Nucleus accumbens (tissue), 56 donors: ENCODE measurements at places on chromosomes 5 and 9.

GRCh38 chr9:123445981-123446610 is 90.1 kb downstream of the CRB2 start:
- DNase-seq: no peak

- DNase-seq: no peak
These were observed 4.3 kb upstream of the TCOF1 start for GRCh38 chr5:150353032-150353675.

GRCh38 chr9:15936306-15936921 is 383.6 kb downstream of the CCDC171 start:
- no peak for DNase-seq

DNA sequence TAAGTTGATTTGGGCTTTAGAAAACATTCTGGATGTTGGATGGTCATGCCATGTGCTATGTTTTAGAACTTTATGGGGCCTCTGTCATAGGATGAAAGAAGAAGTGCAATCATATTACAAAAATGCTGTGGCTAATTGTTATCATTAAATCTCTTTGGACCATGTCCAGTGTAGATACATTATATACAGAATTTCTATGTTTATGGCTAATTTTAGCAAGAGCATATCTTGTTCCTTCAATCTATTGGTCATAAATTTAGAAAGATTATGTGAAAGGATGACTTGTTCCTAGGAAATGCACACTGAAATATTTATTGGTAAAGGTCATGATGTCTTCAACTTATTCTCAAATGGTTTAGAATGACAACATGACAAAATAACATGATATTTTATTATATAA is 42.4 kb upstream of the ELL2 start:
- DNase-seq: no peak

DNA sequence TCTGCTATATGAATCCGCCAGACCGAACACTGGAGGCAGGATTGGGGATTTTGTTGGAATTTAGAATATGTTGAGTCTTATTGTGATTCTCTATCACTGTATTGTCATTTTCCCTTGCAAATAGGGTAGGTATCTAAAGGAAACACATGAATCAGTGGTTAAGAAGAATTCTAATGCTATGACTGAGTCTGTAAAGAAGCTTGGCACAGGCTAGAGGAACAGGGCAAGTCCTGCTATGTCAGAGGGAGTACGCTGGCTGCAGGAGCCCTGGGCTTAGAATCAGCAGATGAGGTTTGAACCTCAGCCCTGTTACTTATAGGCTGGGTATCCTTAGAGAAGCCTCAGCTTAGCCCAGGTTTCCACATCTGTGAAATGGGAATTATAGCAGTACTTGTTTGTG is 198.1 kb downstream of the NR3C1 start:
- no peak for DNase-seq
